Activated naive CD4-positive, alpha-beta T cell treated with anti-CD3 and anti-CD28 coated beads, Interleukin-2, amount 10 ng/mL, durations not matched to agents 7 days and 5 days (primary cell): ENCODE measurements at places on chromosomes 3 and 15.
A peak's percentile ranks its signal among the peaks of the same experiment; 100 is the strongest.

DNA sequence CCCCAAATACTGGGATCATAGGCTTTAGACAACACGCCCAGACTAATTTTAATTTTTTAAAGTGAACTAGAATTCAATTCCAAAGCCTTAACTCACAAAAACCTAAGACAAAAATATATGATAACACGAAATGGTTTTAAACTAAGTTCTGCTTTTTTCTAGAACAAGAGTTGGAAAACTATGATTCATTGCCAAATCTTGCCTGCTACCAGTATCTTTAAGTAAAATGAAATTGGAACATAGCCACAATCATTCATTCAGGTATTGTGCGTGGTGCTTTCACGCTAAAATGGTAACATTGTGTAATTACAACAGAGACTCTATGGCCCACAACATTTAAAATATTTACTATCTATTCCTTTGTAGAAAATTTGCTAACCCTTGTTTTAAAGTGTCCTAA, 488.0 kb upstream of the ZNF385D start:
- DNase-seq = no peak

DNA sequence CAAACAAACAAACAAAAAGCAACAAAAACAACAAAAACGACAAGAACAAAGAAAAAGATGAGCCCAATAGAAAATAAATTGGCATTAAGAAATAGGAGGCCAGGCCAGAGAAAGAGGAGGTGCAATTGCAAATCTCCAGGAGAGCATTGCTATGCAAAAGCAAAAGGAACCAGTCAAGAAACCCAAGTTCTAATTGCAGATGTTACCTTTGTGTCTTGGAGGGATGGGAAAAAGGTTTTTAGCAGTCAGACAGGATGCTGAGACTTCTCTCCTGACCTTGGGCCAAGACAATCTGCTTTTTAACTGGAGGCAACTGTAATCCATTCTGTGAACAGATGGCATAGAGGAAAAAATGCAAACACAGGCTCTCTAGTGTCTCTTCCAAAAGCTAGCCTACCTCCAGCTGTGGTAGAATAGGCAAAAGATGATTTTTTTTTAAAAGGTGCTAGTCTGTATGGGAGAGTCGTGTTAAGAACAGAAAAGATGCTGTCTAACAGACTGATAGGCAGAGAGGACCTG, 56.4 kb downstream of the LSAMP start:
- DNase-seq = no peak

- DNase-seq = peak; percentile 27
Measured at GRCh38 chr3:101784855-101785613, 6.0 kb downstream of the NXPE3 start.

- peak; percentile 38 for DNase-seq
Measured at GRCh38 chr15:93088200-93088980, 621 bp downstream of the RGMA start.

GRCh38 chr3:74621581-74621980, 7.1 kb upstream of the CNTN3 start:
- no peak for DNase-seq

DNA sequence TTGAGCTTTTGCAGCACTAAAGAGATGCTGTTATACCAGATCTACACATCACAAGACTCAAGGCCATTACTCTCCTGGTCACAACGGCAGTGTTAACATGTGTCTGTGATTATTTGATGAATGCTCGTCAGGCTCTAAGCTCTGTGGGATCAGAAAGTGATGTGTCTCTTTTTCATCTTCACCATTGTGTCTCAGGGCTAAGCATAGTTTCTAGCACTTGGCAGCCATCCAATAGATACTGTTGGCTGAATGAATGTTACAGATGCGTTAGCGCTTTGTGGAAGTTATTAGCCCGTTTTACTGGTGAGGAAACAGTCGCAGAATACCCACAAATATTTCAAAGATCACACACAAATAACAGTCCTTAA, 1.2 kb upstream of the FAM81A start:
- no peak for DNase-seq

DNA sequence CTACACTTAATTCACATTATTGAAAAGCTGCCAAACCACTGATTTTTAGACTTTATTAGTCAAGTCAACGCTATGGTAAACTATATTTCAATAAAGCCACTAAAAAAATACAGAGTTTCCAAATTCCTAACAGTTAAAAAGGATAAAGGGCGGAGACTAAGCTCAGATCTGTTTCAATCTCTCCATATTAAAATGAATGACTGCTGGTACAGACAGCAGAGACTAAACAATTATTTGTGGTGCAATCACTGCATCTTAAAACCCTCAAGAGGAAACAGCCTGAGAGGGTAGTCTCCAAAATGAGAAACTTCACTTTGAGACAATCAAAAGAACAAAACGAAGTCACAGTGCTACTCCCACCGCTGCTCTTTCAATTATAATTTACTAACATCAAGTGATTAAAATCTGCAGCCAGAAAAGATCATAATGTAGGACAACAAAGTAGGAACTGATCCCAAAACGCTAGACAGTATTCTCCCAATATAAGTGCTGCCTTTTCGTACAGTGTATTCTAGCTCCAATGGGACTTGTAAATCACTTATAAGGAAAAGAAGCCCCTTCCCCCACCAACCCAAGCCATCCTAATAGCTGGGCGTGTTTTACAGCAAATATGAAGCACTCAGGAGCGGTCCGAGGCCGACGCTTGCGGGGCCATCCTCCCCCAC, 1.2 kb downstream of the UBP1 start:
- DNase-seq = no peak

DNA sequence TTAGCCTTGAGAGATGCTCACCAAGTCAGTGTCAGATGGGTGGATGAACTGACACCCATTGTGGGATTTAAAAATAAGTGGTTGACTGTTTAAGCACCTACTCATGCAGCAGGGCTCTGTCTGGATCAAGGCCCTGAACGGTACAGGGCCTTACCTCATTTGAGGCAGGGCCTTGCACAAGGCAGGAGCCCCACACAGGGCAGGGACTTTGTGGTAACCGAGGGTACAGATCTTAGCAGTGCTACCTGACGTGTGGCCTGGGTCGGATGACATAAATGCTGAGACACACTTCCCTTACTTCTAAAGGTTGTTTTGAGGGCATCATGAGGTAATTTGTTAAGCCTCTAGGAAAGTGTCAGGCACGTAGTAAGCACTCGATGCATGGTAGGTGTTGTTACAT, 59.5 kb upstream of the PLXNA1 start:
- DNase-seq = no peak

DNA sequence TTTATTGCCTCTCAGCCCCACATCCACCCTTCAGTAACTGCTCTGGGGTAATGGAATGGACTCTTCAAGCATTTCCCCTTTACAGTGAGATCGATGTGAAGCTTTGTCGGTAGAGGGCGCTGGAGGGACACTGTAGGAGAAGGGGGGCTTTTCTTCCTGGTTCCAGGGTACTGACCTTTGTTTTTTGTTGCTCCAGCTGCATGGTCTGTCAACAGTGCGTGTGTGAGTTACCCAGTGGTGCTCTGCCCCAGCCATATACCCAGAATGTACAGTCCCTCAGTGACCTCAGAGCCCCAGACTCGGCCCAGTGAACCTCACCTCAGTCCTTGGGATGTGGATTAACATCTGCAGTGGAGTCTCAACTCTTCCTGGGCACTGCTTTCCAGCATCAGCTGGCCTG, 180.3 kb upstream of the TSC22D2 start:
- peak; percentile 58 for DNase-seq

- peak; percentile 80 for DNase-seq
Measured at GRCh38 chr15:59247364-59247763, 40.7 kb downstream of the LDHAL6B start.

- no peak for DNase-seq
Measured at GRCh38 chr3:119662604-119663373, 2.4 kb upstream of the POPDC2 start.

DNA sequence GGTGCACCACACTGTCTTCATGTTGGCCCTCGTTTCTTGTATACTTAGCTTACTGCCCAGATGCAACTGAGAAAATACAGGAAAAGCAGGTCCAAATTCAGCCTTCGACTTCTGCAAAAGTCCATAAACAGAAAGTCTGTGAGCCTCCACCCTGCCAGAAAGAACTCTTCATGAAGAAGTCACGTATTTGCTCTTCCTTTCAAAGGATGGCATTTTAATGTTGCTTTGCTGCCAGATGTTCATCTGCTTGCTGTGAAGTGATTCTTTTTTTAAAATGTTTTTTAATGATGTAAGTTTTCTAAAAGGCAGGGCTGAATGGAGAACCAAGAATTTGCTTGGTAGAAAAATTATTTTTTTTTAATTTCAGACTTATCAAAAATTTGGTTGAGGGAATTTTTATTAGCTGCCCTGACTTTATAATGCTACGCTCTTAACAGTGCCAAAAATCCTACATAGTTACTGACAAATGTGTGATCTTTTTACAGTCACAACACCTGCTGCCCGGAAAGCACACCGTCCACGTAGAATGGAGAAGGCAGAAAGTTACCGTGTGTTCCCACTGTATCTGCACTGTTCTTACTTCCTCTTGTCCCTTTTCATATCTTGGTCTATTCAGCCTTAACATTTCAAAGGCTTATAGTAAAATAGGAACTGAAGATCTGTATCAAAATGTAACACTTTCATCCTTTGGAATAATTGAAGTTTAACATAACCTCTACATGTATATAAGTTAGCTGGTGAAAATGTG, 136.3 kb downstream of the LRRC28 start:
- DNase-seq = no peak

DNA sequence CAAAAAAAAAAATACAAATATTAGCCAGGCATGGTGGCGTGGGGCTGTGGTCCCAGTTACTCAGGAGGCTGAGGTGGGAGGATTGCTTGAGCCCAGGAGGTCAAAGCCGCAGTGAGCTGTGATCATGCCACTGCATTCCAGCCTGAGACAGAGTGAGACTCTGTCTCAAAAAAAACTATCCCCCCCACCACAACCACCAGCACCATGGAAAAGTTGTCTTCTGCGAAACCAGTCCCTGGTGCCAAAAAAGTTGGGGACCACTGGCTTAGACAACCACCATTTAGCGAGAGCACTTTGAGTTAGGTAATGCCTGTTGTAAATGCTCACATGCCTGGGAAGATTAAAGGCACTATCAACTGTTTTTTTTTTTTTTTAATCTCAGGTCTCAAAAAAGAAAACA, 15.4 kb downstream of the ARHGAP31 start:
- DNase-seq = no peak

- no peak for DNase-seq
Measured at GRCh38 chr3:18177271-18177670, 247.9 kb downstream of the SATB1 start.

GRCh38 chr3:88041005-88041404, 17.8 kb downstream of the CGGBP1 start:
- no peak for DNase-seq

- DNase-seq = no peak
Measured at GRCh38 chr3:11613319-11613718, 30.4 kb downstream of the VGLL4 start.

GRCh38 chr3:72329354-72329753, 518.9 kb downstream of the SHQ1 start:
- DNase-seq = no peak

DNA sequence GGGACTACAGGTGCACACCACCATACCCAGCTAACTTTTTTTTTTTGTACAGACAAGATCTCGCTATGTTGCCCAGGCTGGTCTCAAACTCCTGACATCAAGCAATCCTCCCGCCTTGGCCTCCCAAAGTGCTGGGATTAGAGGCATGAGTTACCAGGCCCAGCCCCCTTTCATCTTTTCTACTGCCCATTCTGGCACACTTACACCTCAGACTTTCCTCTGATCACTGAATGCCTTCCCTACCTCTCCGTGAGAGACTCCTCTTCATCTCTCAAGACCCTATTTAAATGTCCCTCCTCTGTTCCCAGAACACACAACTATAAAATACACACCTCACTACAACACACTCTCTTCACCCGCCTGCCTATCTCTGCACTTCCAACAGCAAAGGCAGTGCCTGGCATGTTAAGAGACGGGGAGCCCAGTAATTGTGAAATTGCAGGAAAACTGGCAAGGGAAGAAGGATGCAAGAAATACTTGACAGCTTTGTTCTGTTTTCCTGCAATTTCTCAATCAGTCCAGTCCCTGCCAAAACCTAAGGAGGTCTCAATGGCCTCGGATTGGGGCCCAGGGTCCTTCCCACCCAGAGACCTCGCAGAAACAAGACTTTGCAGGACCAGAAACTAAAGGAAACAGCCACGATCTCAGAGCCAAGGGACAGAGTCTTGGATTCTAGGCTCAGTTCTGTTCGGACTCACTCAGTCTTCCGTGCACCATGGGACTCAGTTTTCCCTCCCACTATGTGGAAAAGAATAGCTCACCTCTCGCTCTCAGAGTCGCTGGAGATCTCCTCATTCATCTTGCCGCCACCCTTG, 849 bp downstream of the RRP9 start:
- no peak for DNase-seq
